ENCODE measurements at places on chromosomes 7 and 10.

DNA sequence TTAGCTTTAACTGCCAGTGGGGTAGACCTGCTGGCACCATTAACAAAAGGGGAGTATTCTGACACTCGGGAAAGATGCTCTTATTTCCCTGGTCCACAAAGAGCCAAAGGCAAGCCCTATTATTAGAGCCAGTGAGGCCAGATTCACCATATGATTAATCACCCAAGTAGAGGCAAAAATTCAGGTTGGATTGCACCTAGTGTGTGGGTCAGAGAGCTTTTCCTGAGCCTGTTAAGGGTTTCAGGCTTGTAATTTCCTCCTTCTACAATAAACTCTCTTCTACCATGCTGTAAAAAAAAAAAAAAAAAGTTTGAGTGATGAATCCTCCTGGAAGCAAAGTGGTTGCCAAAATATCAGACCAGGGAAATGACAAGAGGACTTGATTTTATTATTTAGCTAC lies 163.5 kb downstream of the MBL2 start:
- no peak for DNase-seq

GRCh38 chr10:101741938-101742337 lies 34.0 kb downstream of the FGF8 start:
- no peak for DNase-seq

DNA sequence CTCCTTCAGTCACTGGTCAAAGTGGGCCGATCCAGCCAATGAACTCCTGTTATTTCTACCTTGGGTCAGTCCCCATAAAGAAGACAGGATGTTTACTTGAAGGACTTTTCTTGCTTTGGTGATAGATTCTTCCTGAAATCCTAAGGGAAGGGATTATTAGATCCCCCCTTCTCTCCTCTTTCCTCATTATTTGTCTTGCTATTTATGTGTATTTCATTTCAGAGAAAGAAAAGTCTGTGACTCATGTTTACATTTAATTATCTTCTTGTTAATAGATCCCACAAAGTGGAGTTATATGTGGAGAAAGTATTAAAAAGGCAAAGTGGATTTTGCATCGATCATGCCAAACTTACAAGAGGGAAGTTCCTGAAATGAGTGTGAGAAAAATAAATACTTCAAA lies 341.5 kb downstream of the PHTF2 start:
- DNase-seq: no peak

GRCh38 chr10:77699080-77699645 lies 61.6 kb upstream of the KCNMA1 start:
- no peak for DNase-seq

DNA sequence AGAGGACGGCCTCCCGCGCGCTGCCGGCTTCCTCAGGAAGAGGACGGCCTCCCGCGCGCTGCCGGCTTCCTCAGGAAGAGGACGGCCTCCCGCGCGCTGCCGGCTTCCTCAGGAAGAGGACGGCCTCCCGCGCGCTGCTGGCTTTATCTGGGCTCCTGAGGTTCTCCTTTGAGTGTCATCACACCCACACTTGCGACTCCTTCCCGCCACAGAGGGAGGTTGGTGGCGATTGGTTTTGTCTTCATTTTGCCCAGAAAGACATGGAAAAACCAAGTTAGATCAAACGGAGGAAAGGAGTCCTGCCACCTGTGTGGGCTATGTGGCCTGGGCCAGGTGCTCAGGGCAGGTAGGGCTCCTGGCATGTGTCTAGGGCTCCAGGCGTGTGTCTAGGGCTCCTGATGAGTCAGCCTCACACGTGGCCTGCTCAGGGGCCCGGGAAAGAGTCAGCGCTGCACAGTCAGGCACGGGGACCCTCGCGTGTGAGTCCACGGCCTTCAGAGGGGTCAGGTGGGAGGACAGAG lies 138.0 kb downstream of the VIPR2 start:
- DNase-seq: no peak

DNA sequence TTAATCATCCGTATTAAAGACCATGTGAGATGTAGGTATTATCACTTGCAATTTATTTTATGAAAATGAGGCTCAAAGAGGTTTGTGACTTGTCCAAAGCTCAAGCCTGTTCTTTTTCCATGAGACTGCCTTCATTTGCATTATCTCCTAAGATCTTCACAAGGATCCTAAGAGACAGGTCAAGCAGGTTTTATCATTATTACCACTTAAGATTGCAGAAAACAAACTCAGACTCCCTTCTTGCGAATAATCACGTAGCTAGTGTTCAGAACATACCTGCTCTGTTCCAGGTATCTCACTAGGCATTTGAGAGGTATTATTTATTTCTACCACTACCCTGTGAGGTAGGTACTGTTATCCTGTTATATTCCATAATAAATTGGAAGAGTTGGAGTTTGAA lies 64.8 kb downstream of the ZNRF2 start:
- DNase-seq: no peak

GRCh38 chr7:41058986-41059741 lies 643.7 kb downstream of the INHBA start:
- no peak for DNase-seq

All from HT1080 (cell line).